Placental epithelial cell (primary cell): ENCODE measurements at places on chromosomes 7 and 10. TPM values are rescaled to one million over a fixed set of nuclear protein-coding genes. Genes with fewer than 3 reads are reported as not detected.

MEOX2 gene
- not detected in 2 replicates for total RNA-seq

OPALIN gene
- total RNA-seq, result not detected in 2 replicates

DRGX gene
- not detected in 2 replicates for total RNA-seq

CTAGE4 gene
- total RNA-seq, result 4.7 and 10.6 TPM in 2 replicates

MPP7 gene
- 2.0 and 6.3 TPM in 2 replicates for total RNA-seq

MYL10 gene
- not detected in 2 replicates for total RNA-seq

NOD1 gene
- 7.1 and 10.6 TPM in 2 replicates for total RNA-seq

JCAD gene
- total RNA-seq, result 40.4 and 43.5 TPM in 2 replicates

AOAH gene
- total RNA-seq, result 0.22 and 0.79 TPM in 2 replicates

RNF32 gene
- total RNA-seq, result 0.54 and 0.79 TPM in 2 replicates

OR2A42 gene
- total RNA-seq, result not detected in 2 replicates

CFAP46 gene
- total RNA-seq, result under 0.01 and 0.22 TPM in 2 replicates

GARIN1A gene
- total RNA-seq, result 0.76 and 1.2 TPM in 2 replicates

HKDC1 gene
- total RNA-seq, result under 0.01 TPM in 2 replicates

ERVW-1 gene
- not detected in 2 replicates for total RNA-seq

SPDYE5 gene
- total RNA-seq, result not detected in 2 replicates

UCMA gene
- total RNA-seq, result not detected in 2 replicates

ZNHIT1 gene
- total RNA-seq, result 70.3 and 84.2 TPM in 2 replicates

NOLC1 gene
- total RNA-seq, result 16.1 and 17.9 TPM in 2 replicates

RBP3 gene
- total RNA-seq, result not detected in 2 replicates

CLDN3 gene
- not detected in 2 replicates for total RNA-seq

PRKCQ gene
- total RNA-seq, result 0.11 and 1.2 TPM in 2 replicates

NKX6-2 gene
- total RNA-seq, result not detected in 2 replicates

SPDYE1 gene
- not detected in 2 replicates for total RNA-seq

RUFY2 gene
- total RNA-seq, result 23.9 TPM in 2 replicates

MSMB gene
- not detected in 2 replicates for total RNA-seq

SPDYE2 gene
- not detected in 2 replicates for total RNA-seq

PTPRN2 gene
- total RNA-seq, result under 0.01 and 0.11 TPM in 2 replicates
